ENCODE measurements at places on chromosomes 6 and 20. TPM values are rescaled to one million over a fixed set of nuclear protein-coding genes. Genes with fewer than 3 reads are reported as not detected.
A peak's percentile ranks its signal among the peaks of the same experiment; 100 is the strongest.

Gene HFE
- 3.0 TPM for total RNA-seq

Gene EXOC2
- 42.7 TPM for total RNA-seq

Gene CCN6
- total RNA-seq, result not detected

Gene FOXS1
- total RNA-seq, result not detected

Gene PPP1R14C
- not detected for total RNA-seq

Gene MCCD1
- total RNA-seq, result not detected

Gene COL9A3
- total RNA-seq, result not detected

Gene LSM2
- 103 TPM for total RNA-seq

Gene SPATS1
- total RNA-seq, result not detected

Gene C20orf141
- not detected for total RNA-seq

GRCh38 chr6:169776379-169776778 is 25.0 kb downstream of the ERMARD start:
- no peak overlapping the region for H3K27ac ChIP-seq
- H3K4me1 ChIP-seq, result peaks cover 2% of the 10 kb centered on the region
- H3K4me3 ChIP-seq, result no peak overlapping the region
- DNase-seq, result no peak
- no peaks in the 10 kb centered on the region for H3K27me3 ChIP-seq

- no peak for DNase-seq
- peaks cover 36% of the 10 kb centered on the region for H3K36me3 ChIP-seq
- H3K27me3 ChIP-seq, result no peaks in the 10 kb centered on the region
- H3K27ac ChIP-seq, result no peak overlapping the region
Observed at GRCh38 chr20:34006619-34007018, 12.9 kb downstream of the RALY start.

- DNase-seq, result no peak
- H3K27ac ChIP-seq, result no peak overlapping the region
- H3K4me1 ChIP-seq, result peaks cover 3% of the 10 kb centered on the region
- peaks cover 13% of the 10 kb centered on the region for H3K27me3 ChIP-seq
- no peak overlapping the region for H3K4me3 ChIP-seq
Observed at GRCh38 chr6:158861686-158862381, 42.7 kb upstream of the EZR start.

DNA sequence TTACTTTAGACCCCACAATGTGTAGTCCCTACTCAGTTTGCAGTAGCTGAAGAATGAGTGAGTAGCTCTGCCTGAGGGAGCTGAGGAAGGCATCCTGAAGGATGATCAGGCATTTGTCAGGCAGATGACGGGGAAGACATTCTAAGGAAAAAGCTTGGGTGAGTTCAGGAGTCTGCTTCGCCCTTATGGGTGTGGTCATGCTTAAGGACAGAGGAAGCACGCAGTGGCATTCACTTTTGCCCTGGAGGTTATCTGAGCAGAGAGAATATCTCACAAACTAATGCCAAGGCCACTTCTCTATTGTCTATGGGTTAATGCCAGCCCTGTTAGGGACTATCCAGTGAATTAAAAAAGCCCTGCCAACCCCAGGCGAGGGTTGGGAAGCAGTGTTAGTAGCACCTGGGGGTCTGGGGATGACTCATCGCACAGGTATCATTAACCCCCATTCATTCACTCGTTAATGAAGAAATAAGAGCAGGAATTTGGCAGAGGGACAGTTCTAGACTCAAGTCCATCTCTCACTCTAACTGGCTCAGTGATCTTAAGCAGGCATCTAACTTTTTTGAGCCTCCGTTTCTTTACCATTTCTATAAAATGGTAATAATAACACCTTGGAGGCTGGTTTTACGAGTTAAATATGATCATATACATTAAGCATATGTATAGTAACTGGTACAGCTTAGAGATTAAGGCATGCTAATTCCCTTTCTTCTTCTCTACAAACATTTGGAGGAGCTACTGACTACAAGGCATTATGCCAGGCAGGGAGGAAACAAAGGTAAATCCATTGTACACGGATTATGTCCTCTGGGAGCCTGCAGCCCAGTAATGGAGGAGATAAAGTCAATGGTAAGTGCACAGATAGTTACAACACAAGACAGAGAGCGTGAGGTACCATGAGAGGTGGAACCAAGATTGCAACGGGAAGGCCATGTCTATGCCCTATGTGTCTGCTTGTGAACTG is 93.2 kb upstream of the AKIRIN2 start:
- no peak overlapping the region for H3K4me3 ChIP-seq
- no peak overlapping the region for H3K27ac ChIP-seq

GRCh38 chr20:53547664-53548239 is 45.9 kb downstream of the ZNF217 start:
- peaks cover 4% of the 10 kb centered on the region for H3K4me1 ChIP-seq
- peak overlapping the region; percentile 50 for H3K27ac ChIP-seq
- DNase-seq, result peak; percentile 58

DNA sequence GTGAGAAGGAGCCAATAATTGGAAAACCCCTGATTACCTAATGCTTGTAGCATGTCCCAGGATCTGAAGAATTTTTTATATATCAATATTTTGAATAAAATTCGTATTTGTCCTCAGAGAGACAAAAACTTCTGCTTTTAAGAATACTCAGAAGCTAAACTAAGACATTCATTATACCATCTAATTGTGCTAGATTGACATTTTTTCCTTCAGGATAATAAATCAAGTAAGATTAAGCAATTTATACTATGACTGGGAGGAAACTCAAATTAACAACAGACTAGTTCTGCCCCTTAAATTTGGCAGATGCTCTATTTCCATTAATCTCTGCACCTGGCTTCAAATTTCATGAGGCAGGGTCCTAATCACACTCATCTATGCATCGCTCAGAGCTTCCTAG is 291.4 kb downstream of the PLCB1 start:
- no peak for DNase-seq
- H3K27ac ChIP-seq, result no peak overlapping the region
- no peaks in the 10 kb centered on the region for H3K27me3 ChIP-seq
- no peaks in the 10 kb centered on the region for H3K36me3 ChIP-seq
- no peak overlapping the region for H3K4me3 ChIP-seq

- no peaks in the 10 kb centered on the region for H3K36me3 ChIP-seq
- DNase-seq, result no peak
- H3K27ac ChIP-seq, result no peak overlapping the region
- H3K4me1 ChIP-seq, result peaks cover 31% of the 10 kb centered on the region
- peaks cover 30% of the 10 kb centered on the region for H3K27me3 ChIP-seq
- no peak overlapping the region for H3K4me3 ChIP-seq
Observed at GRCh38 chr6:166754218-166755030, 127.4 kb upstream of the RPS6KA2 start.

DNA sequence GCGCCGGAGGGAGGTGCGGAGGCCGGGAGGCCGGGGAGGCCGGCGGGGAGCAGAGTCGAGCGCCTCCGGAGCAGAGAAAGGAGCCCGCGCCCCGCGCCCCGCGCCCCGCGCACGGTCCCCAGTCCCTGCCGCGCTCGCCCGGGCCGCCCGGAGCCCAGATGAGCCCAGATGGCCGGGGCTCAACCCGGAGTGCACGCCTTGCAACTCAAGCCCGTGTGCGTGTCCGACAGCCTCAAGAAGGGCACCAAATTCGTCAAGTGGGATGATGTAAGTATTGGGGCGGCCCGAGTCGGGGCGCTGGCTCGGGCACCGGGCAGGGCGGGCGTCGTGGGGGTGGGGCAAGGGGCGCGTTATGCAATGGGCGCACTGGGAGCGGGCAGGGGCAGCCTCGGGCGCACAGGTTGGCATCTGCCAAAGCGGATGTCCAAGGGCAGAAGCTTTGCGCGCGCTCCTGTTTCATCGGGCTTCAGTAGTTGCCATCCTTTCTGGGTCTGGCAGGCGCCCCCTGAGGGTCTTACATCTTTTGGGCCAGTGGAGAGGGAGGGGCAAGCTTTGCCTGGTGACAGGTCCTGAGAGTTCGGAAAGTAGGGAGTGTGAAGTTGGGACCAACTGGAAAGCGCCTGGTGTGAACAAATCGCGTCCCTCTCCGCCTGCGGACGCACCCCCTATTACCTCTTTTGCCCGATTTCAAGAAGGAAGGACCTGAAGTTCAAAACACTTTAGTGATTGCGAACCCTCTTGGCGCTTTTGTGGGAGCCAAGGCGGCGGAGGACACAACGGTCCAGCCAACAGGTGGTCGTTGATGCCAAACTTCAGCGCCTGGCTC is 631 bp downstream of the PLCB1 start:
- DNase-seq, result peak; percentile 7
- H3K4me1 ChIP-seq, result peaks cover 10% of the 10 kb centered on the region
- H3K36me3 ChIP-seq, result no peaks in the 10 kb centered on the region
- H3K27ac ChIP-seq, result no peak overlapping the region
- peaks cover 55% of the 10 kb centered on the region for H3K27me3 ChIP-seq

GRCh38 chr20:5535125-5535756 is 215.0 kb upstream of the SHLD1 start:
- no peak overlapping the region for H3K27ac ChIP-seq
- H3K27me3 ChIP-seq, result no peaks in the 10 kb centered on the region
- no peak for DNase-seq

DNA sequence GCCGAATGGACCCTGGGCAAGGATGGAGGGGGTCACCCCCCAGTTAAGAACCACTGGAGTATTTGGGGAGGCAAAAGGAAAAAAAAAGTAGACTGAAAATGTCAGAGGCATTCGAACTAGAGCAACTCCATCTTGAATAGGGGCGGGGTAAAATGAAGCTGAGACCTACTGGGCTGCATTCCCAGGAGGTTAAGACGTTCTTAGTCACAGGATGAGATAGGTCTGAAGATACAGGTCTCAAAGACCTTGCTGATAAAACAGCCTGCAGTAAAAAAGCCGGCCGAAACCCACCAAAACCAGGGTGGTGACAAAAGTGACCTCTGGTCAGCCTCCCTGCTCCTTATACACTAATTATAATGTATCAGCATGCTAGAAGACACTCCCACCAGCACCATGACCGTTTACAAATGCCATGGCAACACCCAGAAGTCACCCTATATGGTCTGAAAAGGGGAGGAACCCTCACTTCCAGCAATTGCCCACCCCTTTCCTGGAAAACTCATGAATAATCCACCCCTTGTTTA is 70.4 kb upstream of the KCNG1 start:
- H3K27me3 ChIP-seq, result peaks cover 40% of the 10 kb centered on the region

GRCh38 chr20:60302875-60303274 is 344.7 kb downstream of the CDH26 start:
- no peak for DNase-seq
- H3K27me3 ChIP-seq, result no peaks in the 10 kb centered on the region
- H3K4me1 ChIP-seq, result peaks cover 7% of the 10 kb centered on the region

DNA sequence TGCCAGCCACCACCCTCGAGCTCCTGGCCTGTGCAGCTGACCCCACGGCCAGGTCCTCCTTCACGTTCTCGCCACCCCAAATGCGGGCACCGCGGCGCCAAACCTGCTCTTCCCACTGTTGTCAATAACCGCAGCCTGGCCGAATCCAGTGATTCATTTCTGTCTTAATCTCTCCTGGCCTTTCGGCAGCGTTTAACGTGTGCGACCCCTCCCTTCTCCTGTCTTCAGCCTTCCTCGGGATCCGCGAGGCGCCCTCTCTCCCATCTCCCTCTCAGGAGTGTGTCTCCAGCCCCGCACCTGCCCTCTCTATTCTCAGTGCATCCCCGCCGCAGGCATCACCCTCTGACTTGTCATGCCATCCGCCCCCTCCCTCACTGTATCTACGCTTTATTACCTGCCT is 91.4 kb downstream of the THBS2 start:
- no peak overlapping the region for H3K4me3 ChIP-seq
- H3K4me1 ChIP-seq, result no peaks in the 10 kb centered on the region
- no peak overlapping the region for H3K27ac ChIP-seq
- H3K27me3 ChIP-seq, result no peaks in the 10 kb centered on the region

DNA sequence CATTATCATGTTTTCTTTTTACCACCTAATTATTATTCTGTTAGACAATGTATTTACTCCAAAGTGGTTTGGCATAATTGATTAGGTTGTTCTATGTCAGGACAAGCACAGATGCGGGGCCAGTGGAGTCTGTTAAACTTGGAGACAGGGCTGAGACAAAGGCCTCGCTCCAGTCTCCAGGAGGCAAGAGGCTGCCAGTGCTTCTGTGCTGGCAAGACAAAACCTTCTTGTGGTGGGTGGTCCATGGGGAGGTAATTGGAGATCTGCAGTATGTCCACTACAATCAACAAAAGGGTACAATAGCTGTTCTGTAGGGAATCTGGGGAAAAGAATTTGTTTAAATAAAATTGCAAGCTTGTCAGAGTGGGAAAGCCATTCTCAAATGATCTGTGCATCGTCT is 677.2 kb upstream of the SLC35B3 start:
- H3K4me1 ChIP-seq, result no peaks in the 10 kb centered on the region
- H3K4me3 ChIP-seq, result no peak overlapping the region
- H3K27me3 ChIP-seq, result peaks cover 3% of the 10 kb centered on the region
- DNase-seq, result no peak

DNA sequence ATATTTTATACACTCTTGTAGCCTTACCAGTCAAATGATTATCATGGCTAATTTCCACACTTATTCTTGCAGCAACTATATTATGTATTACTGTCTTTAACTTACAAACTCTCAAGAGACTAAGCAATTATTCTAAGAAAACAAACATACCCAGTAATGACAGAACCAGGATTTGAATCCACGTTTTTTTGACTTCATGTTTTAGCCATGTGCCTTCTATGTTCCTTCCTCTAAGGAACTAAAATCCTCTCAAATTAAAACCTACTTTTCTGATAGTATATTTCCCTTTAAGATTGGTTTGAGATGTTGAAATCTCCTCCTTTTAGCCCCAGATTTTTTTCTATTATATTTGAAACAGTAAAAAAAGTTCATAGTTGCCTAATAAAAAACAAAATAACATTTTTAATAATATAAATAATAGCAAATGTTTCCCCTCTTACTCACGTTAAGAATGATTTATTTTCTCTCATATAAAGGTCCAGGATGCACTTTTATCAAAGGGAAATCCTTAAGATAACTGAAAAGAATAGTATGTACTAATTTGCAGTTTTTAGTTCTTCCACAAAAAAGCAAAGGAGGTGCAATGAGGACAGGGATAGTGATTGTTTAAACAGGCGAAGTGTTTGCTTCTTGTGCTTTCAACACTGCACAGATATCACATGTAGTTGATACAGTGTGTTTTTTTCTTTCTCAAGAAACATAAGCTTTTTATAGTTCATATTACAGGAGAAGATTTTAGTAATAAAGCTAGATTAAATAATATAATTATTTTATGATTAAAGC is 54.0 kb downstream of the VTA1 start:
- no peaks in the 10 kb centered on the region for H3K27me3 ChIP-seq
- DNase-seq, result no peak
- H3K4me3 ChIP-seq, result no peak overlapping the region
- no peak overlapping the region for H3K27ac ChIP-seq
- H3K4me1 ChIP-seq, result peaks cover 4% of the 10 kb centered on the region
- H3K36me3 ChIP-seq, result peaks cover 28% of the 10 kb centered on the region

- H3K4me3 ChIP-seq, result no peak overlapping the region
- DNase-seq, result no peak
- no peaks in the 10 kb centered on the region for H3K4me1 ChIP-seq
- no peaks in the 10 kb centered on the region for H3K36me3 ChIP-seq
- no peak overlapping the region for H3K27ac ChIP-seq
- H3K27me3 ChIP-seq, result no peaks in the 10 kb centered on the region
Observed at GRCh38 chr6:109344226-109344625, 38.0 kb downstream of the CD164 start.

- peak overlapping the region; percentile 96 for H3K27ac ChIP-seq
- no peak for DNase-seq
- H3K27me3 ChIP-seq, result peaks cover 69% of the 10 kb centered on the region
- H3K36me3 ChIP-seq, result peaks cover 2% of the 10 kb centered on the region
Observed at GRCh38 chr6:105993341-105994117, 92.6 kb upstream of the PRDM1 start.

- H3K27ac ChIP-seq, result no peak overlapping the region
- DNase-seq, result no peak
- H3K4me3 ChIP-seq, result no peak overlapping the region
- H3K27me3 ChIP-seq, result no peaks in the 10 kb centered on the region
Observed at GRCh38 chr6:112058243-112059032, 4.5 kb downstream of the CCN6 start.
